ENCODE measurements at places on chromosomes 5 and 9.

DNA sequence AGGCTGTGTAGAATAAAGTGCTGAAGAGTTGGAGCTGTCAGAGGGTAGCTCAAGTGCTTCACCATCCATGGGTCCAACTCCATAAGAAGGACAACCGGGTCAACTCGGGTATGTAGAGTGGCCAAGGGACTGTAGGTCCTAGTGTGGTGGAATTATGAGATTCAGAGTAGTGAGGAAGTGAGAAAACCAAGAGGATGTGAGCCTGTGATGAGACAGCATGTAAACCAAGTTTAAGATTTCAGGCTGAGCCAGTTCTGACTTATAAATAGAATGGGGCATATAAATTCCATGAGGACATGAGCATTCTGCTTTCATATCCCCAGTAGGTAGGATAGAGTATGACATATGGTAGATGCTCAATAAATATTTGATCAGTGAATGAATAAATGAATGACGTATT is 96.3 kb downstream of the CFAP95 start:
- no peak for DNase-seq

GRCh38 chr9:14889451-14889850 is 20.8 kb downstream of the FREM1 start:
- no peak for DNase-seq

DNA sequence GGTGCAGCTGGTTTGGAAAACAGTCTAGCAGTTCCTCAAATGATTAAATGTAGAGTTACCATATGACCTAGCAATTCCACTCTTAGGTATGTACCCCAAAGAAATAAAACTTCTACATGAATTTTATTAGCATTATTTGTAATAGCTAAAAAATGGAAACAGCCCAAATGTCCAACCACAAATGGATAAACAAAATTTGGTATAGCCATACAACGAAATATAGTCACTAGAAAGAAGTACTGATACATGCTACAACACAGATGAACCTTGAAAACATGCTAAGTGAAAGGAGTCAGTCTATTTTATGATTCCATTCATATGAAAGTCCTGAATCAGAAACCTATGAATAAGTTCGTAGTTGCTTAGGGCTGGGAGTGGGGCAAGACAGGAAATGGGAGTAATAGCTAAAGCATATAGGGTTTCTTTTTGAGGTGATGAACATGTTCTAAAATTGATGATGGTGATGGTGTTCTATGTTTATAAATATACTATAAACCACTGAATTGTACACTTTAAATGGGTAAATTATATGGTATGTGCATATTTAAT is 6.3 kb downstream of the GDF9 start:
- DNase-seq = no peak

- DNase-seq = no peak
Observed at GRCh38 chr5:126754609-126755008, 22.3 kb upstream of the LMNB1 start.

GRCh38 chr5:169350016-169350415 is 49.1 kb upstream of the SLIT3 start:
- no peak for DNase-seq

- no peak for DNase-seq
Observed at GRCh38 chr5:11012295-11012694, 251.3 kb upstream of the DAP start.

GRCh38 chr5:38543074-38543473 is 13.4 kb downstream of the LIFR start:
- no peak for DNase-seq

GRCh38 chr9:125742657-125743056 is 4.5 kb upstream of the PBX3 start:
- no peak for DNase-seq

DNA sequence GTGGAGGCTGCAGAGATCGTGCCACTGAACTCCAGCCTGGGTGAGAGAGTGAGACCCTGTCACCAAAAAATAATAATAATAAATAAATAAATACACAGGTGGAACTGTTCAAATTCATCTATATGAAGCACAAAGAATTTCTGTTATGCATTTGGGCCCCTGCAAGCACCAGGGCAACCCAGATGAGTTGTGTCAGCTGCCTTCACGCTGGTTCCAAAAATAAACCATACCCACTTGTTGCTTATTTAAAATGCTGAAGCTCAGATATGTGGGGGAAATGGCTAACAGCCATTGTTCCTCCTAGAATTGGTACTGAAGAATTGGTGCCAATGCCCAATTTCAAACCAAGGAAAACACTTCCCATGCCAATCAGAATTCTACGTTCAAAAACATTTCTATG is 10.5 kb upstream of the C5orf15 start:
- no peak for DNase-seq

DNA sequence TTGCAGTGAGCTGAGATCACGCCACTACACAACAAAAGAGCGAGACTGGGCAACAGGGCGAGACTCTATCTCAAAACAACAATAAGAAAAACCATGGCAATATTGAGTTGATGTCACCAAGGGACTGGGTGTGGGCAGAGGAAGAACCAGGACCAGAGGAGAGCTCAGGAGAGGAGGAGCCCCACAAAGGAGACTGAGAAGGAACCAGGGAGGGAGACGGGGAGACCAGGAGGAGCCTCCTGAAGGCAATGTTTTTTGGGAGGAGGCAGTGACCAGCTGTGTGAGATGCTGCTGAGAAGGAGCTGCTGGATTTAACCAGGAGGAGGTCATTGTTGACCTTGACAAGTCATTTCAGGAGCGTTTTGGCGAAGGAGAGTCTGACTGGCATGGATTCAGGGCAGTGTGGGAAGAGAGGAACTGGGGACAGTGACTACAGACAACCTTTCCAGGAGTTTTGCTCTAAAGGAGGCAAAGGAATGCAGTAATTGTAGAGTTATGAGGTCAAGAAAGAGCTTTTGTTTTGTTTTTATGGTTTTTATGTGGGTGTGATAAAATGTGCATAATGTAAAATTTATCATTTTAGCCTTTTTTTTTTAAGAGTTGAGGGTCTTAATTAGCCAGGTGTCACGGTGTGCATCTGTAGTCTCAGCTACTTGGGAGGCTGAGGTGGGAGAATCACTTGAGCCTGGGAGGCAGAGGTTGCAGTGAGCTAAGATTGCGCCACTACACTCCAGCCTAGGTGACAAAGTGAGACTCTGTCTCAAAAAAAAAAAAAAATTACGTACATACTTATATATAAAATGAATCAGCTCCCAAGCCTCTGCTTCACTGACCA is 17.9 kb downstream of the TRUB2 start:
- DNase-seq = no peak

DNA sequence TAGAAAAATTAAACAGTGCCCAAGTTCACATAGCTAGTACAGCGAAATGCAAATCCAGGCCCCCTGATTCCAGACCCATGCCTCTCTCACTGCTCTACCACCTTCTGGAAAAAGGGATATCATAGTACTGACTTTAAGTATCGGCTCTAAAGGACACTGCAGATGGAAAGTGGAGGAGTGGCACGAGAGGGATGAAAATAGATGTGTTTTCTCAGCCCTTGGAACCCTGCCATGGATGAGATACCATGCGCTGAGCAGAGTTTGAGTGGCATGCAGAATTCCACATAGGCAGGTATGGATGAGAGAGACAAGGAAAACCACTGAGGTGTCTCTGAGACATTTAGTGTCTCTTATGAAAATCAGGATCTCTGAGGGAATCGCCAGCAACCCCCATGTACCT is 18.8 kb downstream of the CKMT2 start:
- no peak for DNase-seq

DNA sequence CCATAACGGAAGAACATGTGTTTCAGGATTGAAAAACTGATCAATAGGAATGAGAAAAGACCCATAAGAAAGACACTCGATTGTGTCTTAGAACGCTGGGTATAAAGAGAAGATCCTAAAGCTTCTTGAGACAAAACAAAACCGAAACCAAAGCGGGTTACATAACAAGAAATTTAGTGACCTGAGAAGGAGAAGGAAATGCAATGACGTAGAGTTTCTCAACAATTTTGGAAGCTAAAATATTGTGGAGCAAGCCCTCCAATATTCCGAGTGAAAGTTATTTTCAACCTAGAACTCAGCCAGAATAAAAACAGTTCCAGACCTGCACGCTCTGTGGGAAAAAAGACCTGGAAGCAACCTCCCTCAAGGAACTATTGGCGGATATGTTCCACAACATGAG is 81.9 kb upstream of the FREM1 start:
- DNase-seq = no peak
